Smooth muscle cell of bladder (primary cell): ENCODE measurements at places on chromosomes 4 and X. TPM values are rescaled to one million over a fixed set of nuclear protein-coding genes. Genes with fewer than 3 reads are reported as not detected.

NDST3 gene
- 0.09 TPM in 1 of 2 replicates, not detected in the other for total RNA-seq

SRPK3 gene
- total RNA-seq: 0.43 and 0.74 TPM in 2 replicates

MAGEE2 gene
- total RNA-seq: not detected in 2 replicates

MXRA5 gene
- total RNA-seq: 15.9 and 21.1 TPM in 2 replicates

PAGE2B gene
- total RNA-seq: 0.28 TPM in 1 of 2 replicates, not detected in the other

OCRL gene
- total RNA-seq: 16.1 and 19.0 TPM in 2 replicates

RBM46 gene
- 0.09 TPM in 1 of 2 replicates, not detected in the other for total RNA-seq

FATE1 gene
- total RNA-seq: 0.09 TPM in 1 of 2 replicates, not detected in the other

AREG gene
- 5.7 TPM in 1 of 2 replicates, not detected in the other for total RNA-seq

TSPAN6 gene
- 25.9 and 30.0 TPM in 2 replicates for total RNA-seq

NOX1 gene
- total RNA-seq: 0.14 TPM in 1 of 2 replicates, not detected in the other

NSD2 gene
- total RNA-seq: 29.6 and 36.3 TPM in 2 replicates

NSG1 gene
- total RNA-seq: 2.4 and 19.9 TPM in 2 replicates

RPS6KA3 gene
- total RNA-seq: 36.1 and 36.7 TPM in 2 replicates

DKC1 gene
- total RNA-seq: 24.7 and 36.7 TPM in 2 replicates

CCDC149 gene
- total RNA-seq: 8.8 and 14.0 TPM in 2 replicates

TRPC3 gene
- total RNA-seq: 2.0 and 2.3 TPM in 2 replicates

PRR32 gene
- total RNA-seq: not detected in 2 replicates

FAM184B gene
- total RNA-seq: under 0.01 TPM in 1 of 2 replicates, not detected in the other

DSPP gene
- not detected in 2 replicates for total RNA-seq

TCP11X2 gene
- not detected in 2 replicates for total RNA-seq
